ENCODE measurements at places on chromosomes 1 and 21.
A peak's percentile ranks its signal among the peaks of the same experiment; 100 is the strongest.

GRCh38 chr1:25556791-25557476, 13.5 kb downstream of the LDLRAP1 start:
- DNase-seq, result no peak

GRCh38 chr1:114061121-114061830, 82.0 kb downstream of the OLFML3 start:
- DNase-seq, result no peak

DNA sequence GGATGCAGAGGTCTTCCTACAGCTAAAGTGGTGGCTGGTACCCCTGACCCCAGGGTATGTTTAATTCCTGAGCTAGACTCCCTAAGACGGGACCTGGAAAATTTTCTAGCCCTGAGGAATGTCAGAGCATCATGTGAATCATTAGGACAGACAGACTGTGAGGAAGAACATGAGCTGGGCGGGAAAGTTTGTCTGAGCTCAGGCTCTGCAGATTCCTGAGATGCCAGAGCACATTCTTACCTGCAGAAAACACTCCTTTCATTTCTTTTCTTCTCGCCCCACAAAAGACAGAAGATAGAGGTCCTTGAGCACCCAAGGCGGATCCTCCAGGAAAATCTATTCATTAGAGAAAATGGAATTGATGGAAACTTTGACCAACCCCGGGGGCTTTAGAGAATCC, 6.5 kb downstream of the CAPN2 start:
- DNase-seq, result no peak

GRCh38 chr1:94819945-94820746, at the start of gene SLC44A3:
Gene SLC44A3 (plus strand): TSS chr1:94820357. CDS start chr1:94820452, 95 bp downstream.
- DNase-seq, result no peak

DNA sequence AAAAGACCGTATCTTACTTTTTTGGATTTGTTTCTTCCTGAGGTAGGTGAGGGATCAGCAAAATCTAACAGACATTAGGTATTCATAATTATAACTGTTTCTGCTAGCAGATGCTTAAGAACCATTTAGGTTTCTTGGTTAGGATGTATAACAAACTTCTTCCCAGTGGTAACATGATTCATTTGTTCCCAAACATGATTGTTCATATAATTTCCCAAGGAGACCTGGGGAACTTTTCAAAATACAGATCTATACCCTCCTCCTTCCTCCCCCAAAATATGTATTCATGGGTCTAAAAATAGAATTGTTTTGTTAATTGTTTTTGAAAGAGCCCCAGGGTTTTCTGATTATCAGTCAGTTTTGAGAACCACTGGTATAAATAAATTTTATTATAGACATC, 228.2 kb downstream of the COP1 start:
- DNase-seq, result no peak

GRCh38 chr1:233518344-233518743, 95.6 kb upstream of the KCNK1 start:
- peak; percentile 40 for DNase-seq

DNA sequence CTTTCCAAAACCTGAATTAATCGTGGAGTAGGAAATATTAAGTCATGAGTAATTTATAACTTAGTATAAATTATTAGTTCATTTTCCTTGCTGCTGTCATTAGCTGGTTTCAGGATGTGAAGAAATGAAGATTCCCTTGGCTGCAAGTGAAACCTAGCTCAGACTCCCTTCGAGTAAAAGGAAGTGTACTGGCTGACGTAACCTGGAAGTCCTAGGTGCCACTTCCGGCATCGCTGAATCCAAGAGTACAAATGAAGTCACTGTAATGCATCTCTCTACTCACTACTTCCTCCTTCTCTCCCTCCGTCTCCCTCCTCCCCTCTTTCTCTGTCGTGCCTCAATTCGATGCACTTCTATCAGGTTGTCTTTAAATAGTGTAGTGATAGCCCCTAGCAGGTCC, 28.8 kb downstream of the ZP4 start:
- no peak for DNase-seq

GRCh38 chr1:21337454-21337927, 47.2 kb upstream of the ECE1 start:
- peak; percentile 27 for DNase-seq

GRCh38 chr1:91779548-91780021, 106.4 kb downstream of the TGFBR3 start:
- DNase-seq, result no peak

GRCh38 chr1:110620686-110621085, 14.5 kb upstream of the KCNA2 start:
- no peak for DNase-seq

GRCh38 chr1:242467556-242468145, 56.8 kb downstream of the PLD5 start:
- peak; percentile 79 for DNase-seq

GRCh38 chr1:156226782-156227181, 14.0 kb downstream of the PMF1 start:
- DNase-seq, result no peak

DNA sequence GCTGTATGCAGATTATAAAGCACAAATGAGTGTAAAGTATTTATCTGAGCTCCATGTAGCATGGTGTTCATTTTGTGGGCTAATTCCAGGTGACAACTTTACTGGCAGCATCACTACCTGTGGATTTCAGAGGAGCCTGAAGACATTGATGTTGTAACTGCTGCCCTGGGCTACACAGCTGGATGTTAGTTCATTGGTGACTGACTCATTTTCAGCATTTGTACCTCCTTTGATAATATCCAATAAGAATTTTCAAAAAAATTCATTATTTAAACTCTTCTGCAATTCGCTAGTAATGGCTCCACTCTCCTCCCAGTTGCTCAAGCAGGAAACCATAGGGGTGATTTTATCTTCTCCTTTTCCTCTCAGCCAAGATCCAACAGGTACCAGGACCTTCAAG, 37.3 kb upstream of the HSD3B1 start:
- DNase-seq, result no peak

DNA sequence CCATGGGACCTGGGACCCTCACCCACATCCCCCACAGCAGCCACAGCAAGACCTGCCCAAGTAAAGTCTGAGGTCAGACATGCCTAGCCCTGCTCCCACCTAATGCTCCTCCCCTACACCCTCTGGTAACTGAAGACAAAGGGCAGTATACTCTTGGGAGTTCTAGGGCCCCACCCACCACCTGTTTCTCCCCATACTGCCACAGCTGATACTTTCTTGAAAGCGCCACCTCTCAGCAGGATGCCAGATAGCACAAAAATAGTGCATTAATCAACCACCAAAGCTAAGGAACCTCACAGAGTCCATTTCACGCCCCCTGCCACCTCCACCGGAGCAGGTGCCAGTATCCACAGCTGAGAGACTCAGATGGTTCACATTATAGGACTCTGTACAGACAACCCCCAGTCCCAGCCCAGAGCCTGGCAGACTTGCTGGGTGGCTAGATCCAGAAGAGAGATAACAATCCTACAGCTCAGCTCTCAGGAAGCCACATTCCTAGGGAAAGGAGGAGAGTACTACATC, 238.1 kb downstream of the LRRC40 start:
- no peak for DNase-seq

DNA sequence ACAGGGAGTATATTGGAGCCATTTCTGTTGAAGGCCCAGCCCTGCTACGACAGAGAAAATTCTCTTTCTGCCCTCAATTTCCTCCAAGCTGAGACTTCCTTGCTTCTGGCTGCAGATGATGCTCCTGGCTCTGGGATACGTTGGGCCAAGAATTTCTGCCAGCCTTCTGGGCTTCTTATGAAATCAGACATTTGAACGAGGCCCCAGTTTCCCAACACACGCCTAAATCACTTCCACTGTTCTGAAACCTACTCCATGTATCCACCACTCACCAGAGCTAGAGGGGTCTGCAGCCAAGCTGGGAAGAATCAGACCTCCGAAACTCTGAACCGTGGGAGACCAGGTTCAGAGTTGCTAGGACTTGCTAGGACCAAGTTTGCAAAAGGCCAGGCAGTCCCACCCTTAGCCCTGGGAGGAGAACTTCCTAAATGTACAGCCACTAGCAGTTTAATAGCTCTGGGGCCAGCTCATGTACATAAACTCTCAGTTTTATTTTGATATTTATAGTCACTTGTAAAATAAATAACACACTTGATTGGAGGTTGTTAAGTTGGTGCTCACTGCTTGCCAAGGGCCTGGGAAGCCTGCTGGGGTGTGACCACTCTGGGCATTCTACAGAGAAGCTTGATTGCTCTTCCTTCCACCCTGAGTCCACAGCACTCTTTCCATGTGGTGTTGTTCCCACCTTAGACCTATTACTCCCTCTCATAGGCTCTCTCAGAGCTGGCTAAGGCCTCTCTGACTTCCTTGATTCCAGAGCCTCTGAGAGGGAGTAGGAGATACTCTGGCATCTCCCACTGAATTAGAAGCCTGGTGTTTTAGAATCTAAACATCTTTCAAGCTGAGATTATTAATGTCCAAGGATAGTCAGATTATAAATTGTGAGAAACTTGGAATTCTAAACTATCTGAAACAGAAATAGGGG, 83.4 kb upstream of the TRABD2B start:
- DNase-seq, result no peak

DNA sequence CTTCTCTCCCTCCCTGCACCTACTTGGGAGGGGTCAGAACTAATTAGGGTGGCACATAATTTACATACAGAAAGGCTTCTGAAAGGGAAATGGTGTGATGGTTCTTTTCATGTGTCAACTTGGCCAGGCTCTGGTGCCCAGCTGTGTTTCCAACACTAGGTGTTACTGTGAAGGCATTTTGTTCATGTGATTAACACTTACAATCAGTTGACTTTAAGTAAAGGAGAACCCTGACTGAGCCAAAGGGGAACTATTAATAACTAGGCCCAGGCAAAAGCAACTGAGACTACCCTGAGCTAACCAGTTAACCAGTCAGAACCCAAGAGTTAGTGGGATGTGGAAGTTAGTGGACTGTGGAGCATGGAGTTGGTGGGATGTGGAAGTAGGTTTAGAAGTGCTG, 114.9 kb downstream of the SEC16B start:
- DNase-seq, result no peak

- DNase-seq, result no peak
These were observed 36.2 kb downstream of the CCN1 start for GRCh38 chr1:85616736-85617135.

DNA sequence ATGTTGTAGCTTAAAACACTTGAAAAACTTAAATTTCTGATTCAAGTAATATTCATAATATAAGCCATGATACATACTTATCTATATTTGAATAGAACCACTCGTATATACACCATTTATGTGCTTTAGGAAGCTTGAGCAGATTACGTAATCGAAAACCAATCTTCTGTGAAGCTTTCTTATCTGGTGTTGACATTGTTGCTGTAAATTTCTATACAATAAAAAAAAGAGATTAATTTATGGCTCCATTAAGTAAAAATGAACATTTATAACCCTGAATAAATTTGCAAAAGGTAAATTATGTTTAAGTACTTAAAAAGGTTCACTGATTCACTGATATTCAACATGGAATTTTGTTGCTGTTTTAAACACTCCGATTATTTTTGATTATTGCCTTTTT, 21.4 kb downstream of the LIN9 start:
- DNase-seq, result no peak

DNA sequence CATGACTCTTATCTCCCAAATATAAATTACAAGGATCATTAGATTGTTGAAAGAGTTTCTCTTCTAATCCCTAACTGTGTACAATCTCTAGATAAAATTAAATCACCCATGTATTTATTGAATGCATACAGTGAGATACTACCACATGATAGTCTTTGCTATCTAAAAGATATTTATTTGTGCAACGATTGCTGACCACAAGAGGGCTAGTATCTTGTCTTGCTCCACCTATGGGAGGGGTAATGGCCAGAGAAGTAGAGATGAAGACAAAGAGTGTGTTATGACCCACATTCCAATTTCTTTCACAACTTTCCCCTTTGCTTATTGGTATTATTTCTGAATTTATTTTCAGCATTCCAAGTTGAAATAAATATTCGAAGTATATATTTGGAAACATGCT, 13.7 kb downstream of the PYHIN1 start:
- DNase-seq, result no peak

DNA sequence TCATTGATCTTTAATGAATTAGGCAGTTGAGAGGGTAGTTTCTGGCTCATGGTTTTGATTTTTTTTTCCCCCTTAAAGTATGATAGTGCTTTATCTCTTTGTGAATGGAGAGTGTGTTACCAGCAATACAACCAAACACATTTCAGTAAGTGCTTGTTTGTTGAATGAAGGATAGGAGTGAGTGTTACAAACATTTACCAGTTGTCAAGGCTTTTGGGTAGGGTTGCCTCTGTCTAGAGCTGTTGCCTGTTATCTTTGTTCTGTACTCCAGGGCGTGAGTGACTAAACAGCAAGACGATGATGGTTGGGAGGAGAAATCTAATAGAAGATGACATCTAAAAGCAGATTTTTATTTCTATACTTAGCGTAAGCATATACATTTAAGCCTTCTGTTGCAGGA, 21.5 kb downstream of the MAP3K7CL start:
- DNase-seq, result no peak

DNA sequence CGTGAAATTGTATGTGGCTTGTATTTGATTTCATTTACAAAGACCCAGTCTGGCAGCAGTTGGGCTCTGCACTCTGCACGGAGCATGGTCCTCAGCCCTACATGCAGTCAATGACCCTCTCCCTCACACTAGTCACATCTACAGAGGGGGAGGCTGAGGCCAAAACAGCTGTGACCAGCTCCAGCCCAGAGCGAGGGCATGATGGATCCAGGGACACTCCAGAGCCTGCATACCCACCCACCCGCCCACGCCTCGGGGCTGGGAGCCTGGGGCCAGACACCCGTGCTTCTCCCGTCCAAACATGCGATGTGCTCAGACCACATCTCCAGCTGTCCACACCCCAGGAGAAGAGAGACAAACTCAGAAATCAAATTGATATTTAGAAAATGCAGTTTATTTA, 14.0 kb upstream of the PRDM16 start:
- DNase-seq, result no peak

DNA sequence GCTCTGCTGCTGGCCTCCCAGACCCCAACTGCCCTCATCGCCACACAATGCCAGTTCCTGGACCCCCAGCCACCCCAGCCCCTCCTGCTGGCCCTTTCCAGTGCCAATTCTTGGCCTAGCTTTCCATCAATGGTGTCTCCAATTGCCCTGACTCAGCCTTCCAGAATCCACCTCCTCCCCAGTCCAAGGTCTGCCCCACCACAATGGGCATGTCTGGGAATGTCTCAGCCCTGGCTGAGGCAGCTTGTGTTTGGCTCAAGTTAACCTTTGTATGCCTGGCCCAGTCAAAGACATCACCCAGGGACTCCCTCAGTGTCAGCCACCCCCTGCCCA, 16.4 kb downstream of the ALDH4A1 start:
- no peak for DNase-seq

DNA sequence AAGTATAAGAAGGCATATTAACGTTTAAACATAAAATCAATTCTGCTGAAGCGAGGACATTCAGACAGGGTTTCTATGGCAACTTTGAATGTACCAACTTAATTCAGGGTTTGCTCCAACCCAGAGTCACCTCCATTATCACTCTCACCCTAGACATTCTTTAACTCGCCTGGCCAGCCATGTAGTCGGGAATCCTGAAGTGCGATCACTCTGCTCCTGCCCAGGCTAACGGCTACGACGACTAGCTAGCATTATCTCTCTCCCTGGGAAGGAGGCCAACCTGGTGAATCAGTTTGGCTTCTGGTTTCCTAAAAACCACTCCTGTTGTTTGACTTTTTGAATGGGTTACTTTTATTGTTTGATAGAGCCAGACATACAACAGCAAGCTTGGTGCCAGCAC, 38.9 kb upstream of the ZBTB18 start:
- no peak for DNase-seq
